ENCODE measurements at places on chromosomes 5 and 9.

GRCh38 chr5:14587150-14587549, 5.6 kb downstream of the OTULINL start:
- no peak for DNase-seq

DNA sequence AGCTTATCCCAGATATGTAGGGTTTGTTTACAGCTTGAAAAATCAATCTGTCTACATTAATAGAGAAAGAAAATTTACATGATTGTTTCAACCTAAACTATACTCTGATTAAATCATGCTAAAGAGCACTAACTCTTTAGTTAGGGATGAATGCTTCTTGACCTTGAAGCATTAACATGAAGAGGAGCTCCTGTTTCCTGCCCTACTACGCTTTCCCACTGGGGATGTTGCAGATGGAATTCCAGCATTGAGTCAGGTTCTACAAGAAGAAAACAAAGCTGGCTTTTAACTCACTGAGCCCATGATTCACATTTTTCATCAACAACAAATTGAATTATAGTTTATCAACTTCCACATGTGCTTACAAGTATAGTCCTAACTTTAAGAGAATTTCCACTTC, 471.3 kb downstream of the TMEM232 start:
- no peak for DNase-seq

- no peak for DNase-seq
Observed at GRCh38 chr9:73131461-73131860, 20.2 kb upstream of the ANXA1 start.

DNA sequence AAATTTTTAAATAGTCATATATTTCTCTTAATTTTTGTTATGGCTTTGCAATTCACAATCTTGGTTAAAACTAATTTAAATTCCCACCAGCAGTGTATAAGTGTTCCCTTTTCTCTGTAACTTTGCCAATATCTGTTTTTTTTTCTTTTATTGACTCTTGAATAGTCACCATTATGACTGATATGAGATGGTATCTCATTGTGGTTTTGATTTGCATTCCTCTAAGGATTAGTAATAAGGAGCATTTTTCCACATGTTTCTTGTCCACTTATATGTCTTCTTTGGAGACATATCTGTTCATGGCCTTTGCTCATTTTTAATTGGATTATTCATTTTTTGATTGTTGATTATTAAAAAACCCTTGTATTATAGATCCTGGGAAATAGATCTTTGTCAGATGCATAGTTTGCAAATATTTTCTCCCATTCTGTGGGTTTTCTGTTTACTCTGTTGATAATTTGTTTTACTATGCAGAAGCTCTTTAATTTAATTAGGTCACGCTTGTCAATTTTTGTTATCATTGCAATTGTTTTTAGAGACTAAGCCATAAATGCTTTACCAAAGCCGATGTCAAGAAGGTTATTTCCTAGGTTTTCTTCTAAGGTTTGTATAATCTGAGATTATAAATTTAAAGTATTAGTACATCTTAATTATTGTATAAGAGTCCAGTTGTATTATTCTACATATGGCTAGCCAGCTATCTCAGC, 610.9 kb downstream of the CHSY3 start:
- peak; percentile 79 for DNase-seq

GRCh38 chr5:142780871-142781270, 10.7 kb downstream of the ARHGAP26 start:
- no peak for DNase-seq

GRCh38 chr9:73613092-73613701, 461.5 kb downstream of the ANXA1 start:
- DNase-seq: peak; percentile 3

GRCh38 chr5:135715267-135716055, 119.0 kb upstream of the SLC25A48 start:
- DNase-seq: no peak

DNA sequence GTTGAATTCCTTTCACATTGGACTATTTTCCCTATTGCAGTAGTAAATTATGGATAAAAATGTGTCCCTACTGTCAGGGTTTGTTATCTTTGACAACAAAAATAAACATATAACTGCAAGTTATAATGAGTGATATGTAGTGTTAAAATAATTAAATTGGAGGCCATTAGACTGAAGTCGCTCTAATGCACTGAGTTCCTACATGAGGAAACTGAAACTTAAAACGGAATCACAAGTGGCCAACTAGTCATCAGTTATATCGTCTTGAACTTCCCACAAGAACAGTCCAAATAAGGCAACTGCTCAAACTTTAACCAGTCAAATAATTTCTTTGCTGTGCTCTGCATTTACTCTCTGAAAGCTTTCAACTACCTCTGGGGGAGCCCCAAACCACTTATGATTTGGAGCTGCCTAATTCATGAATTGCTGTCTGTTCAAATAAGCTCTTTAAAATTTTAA, 2.1 kb upstream of the IFT74 start:
- DNase-seq: no peak

DNA sequence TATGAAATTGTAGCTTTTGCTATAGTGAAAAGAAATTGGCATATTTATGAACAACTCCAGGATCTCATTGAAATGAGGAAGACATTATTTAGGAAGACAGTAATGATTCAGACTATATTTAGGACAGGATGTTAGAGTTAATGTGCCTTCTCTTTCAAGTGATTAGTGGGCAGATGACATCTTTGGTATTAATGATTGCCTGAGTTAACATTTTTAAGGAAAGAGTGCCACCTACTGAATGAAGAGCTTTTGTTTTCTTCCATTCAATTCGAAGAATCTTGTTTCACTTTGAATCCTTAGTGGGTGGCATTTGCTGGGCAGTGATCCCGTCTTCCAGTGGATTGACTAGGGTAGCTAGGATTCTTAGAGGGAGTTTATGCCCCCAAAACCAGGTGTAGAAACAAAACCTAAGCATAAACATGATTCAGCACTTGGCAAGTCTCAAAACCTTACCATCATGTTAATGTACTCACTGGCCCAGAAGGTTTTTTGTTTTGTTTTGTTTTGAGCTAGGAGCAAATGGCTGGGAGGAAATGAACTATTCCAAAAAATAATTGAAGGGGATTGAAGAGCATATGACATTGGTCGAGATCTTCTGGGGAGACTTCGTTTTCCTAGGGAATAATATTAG, 23.2 kb downstream of the MAP3K1 start:
- peak; percentile 86 for DNase-seq

DNA sequence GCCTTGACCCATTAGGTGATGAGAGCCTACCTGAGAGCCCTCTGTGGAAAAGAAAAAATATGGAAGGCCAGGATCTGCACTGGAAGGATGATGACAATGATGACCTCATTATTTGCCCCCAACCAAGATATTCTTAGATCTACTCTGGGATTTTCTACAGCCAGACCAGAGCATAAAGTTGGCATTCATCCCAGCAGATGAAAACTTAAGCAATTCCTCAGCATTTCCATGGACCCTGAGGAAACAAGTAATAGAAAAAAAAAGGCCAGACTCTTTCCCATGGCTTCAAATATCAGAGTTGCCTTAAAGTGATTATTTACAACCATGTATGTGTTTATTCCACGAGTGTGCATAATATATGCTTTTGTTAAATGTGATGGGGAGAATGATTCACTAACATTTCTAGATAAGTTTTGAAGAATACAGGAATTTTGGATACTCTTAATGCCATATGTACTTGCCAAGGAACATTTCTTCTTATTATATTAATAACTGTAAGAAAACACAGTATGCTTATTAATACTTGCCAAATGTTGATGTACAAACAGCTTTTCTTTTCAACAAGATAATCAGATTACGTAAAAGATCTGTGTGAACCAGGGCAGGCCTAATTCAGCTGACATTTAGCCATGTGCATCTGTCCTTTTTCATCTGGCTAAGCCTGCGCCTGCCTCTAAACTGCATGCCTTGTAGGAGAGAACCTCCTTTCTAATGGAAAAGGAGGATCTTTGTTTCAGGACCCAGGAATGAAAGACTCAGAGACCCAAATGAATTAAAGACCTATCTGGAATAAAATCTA, 94.8 kb downstream of the ARRDC3 start:
- DNase-seq: peak; percentile 71

- DNase-seq: peak; percentile 62
Observed at GRCh38 chr9:106587042-106587441, 275.9 kb upstream of the ZNF462 start.

- DNase-seq: no peak
Observed at GRCh38 chr9:112371060-112371459, 8.8 kb upstream of the HSDL2 start.

DNA sequence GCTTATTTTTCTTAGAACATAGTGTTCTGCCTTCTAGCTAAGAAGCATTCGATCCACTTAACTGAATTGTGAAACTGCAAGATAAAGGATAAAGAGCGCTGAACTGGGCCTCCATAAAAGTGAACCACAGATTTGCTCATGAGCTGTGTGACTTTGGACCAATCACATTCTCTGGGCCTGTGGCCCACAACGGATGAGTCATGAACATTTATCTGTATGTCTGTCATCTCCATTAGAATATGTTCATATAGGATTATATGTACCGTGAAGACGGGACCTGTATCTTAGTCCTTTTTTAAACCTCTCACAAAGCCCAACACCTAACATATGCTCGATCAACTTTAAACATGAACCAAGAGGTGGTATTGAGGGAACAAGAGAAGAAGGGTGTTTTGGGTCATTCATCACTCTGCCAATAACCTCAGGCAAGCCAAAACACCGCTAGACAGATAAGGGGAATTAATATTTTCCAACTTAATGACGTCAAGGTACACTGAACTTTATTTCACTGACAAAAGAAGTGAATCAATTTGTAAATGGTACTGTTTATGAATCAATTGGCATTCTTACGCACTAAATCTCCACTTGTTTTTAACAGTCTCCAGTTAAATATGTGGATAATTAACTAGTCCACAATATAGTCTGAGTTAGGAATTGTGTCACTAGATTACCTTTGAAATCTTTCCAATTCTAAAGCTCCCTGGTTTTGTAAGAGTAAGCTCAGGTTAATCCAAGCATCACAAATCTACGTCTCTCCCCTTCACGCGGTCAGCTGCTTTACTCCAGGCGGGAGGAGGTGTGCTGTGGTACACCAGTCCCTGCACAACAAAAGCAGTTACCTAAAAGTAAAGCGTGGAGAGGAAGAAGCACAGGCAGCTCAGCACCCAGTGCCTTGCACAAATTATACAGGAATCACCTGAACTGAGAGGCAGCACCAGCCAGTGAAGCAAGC, 1.6 kb downstream of the TMEM245 start:
- DNase-seq: peak; percentile 81

DNA sequence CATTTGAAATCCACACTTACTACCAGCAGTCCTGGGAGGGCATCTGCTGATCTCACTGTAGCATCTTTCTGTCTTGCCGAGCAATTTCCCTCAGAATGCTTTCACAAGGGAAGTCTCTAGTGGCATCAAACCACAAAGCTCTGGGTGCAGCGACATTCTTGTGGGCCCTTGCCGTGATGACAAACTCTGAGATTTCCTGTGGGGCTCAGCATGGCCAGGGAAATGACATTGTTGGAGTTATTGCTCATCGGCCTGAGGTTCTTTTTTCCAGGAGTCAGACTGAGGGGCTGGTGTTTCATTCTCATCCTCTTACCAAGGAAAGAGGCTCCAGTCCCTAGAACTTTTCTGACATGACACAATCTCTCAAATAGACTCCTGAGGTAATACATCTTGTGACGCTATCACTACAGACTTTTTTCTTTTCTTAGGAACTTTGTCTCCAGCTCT, 51.4 kb downstream of the PFDN1 start:
- peak; percentile 100 for DNase-seq

Measured in EH (cell line).